Lung microvascular endothelial cell (primary cell): ENCODE measurements at places on chromosomes 1 and 21. TPM values are rescaled to one million over a fixed set of nuclear protein-coding genes. Genes with fewer than 3 reads are reported as not detected.

The SDHC gene
- total RNA-seq = 10.9 and 13.3 TPM in 2 replicates

DNA sequence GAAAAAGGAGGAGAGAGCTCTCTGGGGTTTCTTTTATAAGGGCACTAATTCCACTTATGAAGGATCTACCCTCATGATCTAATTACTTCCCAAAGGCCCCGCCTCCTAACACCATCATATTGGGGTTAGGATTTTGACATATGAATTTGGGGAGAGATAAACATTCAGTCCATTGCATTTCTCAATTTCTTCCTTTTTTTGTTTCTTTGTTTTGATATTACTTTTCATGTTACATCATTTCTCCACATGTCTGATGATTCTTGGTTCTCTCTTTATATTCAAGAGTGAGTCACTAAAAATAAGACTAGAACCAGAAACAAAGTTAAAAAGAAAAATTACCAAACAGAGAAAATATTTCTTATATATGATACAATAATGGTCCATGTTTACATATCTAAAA lies 63.2 kb upstream of the DUSP10 start:
- DNase-seq = no peak

DNA sequence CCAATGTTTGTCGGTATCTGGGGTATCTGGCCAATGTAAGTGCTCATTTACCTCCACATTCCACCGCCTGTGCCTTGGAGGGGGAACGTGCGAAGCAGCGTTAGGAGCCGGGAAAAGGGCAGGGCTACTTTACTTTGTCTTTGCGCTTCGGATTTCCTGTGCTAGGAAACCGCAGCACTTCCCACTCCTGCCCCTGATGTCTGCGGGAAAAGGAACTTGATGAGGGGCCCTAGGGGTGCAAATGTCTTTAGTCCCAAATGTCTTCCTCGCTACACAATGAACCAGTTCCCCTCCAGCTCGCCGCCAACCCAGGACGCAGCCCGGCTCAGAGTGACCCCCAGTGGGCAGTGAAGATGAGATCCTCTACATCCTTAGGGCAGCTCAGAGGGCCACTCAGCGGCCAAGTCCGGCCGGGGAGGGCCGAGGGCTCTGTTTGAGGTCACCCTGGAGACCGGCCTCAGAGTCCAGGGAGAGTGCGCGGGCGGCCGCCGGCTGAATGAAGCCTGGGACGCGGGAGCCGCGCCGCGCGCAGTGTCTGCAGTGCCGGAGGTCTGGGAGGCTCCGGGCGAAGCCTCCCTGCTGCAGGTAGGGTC lies at the start of gene DYNLT5:
DYNLT5 (plus strand) TSS at position 460 of the 593 bp plus-strand sequence. CDS start 2,200 bp downstream, outside the sequence.
- DNase-seq = peak; percentile 55

DNA sequence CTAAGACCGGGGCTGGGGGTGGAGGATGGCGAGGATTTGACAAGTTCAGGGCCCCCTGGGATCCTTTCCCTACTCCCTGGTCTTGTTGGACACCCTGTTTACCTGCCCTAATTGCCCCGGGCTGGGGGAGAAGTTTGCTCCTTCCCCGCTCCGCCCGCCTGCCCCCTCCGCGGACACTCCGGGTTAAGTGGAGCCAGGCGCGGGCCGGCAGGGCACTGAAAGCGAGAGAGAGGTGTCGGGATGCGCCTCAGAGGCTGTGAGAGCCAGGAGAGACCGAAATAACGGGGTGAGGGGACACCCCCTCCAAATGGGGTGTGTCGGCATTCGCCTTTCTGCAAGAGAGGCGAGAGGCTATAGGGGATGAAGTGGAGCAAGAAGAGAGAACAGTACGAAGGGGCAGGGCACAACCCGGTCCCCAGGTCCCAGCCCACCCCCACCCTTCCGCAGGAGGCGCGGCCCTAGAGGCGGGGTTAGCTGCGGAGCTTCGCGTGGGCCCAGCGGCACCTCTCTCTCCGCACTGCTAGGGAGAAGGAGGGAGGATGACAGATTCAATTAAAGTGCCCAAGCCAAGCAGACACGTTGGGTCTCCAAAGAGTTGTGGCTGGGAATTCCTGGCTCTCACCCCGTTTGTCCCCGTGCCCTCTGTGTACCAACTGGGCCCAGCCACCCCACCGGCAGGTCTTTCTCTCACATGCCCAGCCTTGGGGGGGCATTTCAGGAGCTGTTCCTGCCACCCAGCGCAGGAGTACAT lies 3.8 kb downstream of the EFNA3 start:
- DNase-seq = no peak

- DNase-seq = no peak
These were observed 56.4 kb downstream of the SLC45A1 start for GRCh38 chr1:8374356-8374755.
